ENCODE measurements at places on chromosomes 3 and 15.
A peak's percentile ranks its signal among the peaks of the same experiment; 100 is the strongest.

GRCh38 chr3:111238885-111239284, 167.3 kb downstream of the NECTIN3 start:
- DNase-seq = no peak

DNA sequence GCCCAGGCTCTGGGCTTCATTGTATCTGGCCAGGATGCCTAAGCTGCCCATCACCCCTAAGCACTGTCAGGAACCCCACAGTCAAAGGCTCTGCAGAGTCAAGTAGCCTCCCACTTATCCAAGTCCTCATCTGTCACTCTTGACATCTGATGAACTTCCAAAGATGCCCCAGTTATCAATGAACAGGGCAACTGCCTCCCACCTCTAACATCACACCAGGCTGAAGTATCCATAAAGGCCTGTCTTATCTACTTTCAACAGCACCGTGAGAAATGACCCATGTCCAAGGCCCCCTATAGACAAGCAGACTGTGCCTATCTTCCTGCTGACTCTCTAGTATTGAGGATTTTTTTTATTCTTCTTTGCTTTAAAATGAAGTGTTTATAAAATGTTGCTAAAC, 56.4 kb downstream of the TRIM69 start:
- DNase-seq = no peak

GRCh38 chr15:89441295-89441812, 55.0 kb downstream of the RHCG start:
- DNase-seq = no peak

DNA sequence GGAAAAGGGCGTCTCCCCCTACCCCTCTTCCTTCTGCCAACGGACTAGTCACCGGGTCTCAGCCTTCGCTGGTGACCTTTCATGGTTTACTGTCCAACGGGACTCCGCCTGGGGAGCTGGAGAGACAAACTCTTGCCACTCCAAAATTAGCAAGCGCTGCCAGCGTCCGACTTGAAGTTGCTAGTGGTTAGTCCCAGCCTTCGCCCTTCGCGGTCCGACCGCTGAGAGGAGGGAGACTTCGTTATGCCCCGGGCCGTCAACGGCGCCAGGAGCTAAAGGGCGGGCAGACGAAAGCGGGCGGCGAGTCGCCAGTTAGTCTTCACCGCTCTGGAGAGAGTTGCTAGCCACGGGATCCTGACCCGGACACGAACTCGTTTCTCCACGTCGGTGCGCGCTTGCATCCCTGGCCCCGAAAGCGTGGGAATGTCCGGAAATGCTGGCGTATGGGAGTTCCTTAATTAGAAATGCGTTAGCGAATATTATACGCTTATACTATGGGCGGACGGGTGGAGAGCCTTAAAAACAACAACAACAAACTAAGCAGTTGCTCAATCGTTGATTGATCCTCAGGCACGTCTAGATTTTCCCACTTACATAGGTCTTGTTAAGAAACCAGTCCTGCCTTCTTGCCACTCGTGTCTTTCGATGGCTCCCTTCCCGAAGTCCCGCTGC, 716 bp downstream of the SMC4 start:
- DNase-seq = peak; percentile 63

- no peak for DNase-seq
Measured at GRCh38 chr15:30974112-30974511, 17.3 kb downstream of the MTMR10 start.

GRCh38 chr3:59632760-59633573, 583.1 kb upstream of the CFAP20DC start:
- peak; percentile 24 for DNase-seq

DNA sequence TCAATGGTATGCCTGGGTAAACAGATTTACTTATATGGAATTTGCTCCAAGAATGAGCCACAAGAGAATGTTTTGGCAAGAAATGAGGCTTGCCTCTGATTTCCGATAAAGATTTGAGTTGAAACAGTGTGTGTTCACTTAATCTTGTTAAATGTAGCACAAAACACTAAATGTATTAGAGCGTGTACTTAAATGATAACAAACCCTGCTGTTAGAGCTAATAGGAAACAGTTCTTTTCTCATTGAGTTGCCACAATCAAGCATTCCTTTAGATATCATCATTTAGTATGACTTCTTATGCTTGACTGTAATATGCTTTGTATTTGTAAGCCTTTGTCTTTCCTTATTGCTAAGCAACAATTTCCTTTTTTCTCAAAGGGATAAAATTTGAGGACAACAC, 353.6 kb upstream of the ZNF717 start:
- DNase-seq = no peak

DNA sequence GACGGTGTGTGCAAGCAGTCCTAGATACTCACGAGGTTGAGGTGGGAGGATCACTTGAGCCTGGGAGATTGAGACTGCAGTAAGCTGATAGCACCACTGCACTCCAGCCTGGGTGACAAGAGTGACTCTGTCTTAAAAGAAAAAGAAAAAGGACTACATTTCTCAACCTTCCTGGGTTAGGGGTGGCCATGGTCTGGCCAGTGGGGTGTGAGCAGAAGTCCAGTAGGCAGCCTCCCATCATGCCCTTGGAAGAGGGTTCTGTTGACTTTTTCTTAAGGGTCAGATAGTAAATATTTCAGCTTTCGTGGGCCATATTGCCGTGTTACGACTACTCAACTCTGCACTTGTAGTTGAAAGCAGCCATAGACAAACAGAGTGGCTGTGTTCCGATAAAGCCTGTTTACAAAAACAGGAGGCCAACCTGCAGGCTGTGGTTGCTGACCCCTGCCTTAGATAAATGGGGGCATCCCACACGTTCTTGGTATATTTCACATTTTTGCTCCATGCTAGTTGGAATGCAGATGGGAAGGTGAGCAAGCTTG, 31.0 kb upstream of the PDE8A start:
- DNase-seq = no peak

DNA sequence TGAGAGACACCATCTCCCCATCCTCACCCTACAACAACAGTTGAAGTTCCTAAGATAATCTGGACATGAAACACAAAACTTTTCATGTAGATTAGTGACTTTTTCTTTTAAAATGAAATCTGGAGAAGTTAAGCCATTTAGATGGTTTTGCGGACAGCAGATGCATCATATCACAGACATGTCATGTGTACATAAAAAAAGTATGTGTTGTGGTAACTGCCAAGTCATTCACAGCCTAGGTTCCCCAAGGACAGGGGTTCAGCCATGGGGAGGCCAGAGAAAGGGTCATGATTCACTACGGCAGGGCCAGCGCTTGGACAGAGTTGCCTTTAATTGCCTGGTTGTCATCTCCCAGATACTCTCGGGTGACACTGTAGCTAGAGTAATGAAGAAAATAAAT, 163.2 kb downstream of the PDZRN3 start:
- DNase-seq = no peak

DNA sequence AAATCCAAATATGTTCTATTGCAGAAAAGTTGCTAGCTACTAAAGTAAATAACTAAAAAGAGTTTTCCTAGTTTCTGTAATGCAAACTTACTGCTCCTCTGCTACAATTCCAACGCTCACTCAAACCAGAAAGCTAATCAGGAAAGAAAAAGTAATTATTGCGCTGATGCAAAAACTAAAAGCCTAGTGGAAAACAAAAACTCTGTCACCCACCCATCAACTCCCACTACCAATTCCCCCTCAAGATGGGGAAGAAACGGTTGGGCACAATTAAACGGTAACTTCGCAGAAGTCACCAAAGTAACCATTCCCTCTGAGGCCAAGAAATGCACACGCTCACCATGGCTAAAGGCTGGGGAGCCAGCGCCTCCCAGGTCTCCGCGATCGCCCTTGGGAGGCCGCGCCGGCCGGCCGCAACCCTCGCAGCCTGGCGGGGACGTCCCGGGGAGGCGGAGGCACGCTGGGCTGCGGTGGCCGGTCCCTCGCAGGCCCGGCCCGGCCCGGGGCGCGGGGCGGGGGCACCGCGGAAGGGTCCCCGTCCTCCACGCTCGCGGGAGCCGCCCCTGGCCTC, 684 bp downstream of the SLTM start:
- peak; percentile 42 for DNase-seq

Measured in NCI-H524 (cell line).